Right renal pelvis (tissue), 4 donors: ENCODE measurements at places on chromosomes 16 and 17. TPM values are rescaled to one million over a fixed set of nuclear protein-coding genes. Genes with fewer than 3 reads are reported as not detected.

DNA sequence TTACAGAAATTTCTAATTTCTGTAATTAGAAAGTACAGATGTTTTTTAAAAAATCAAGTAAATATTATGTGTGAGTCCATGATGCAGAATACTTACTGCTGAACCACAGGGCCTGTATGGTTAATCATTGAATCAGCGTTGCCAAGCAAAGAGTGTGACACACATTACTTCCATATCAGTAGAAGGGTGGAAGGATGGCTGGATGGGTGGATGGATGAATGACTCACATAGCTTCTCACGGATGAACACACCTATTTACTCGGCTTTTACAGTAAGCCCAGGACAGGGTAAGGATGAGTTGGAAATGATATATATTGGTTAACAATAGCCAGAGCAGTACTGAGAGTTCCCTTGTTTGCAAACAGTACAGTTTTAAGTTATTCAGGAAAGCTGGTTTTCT lies 495.9 kb upstream of the RBFOX1 start:
- no peak for DNase-seq

- DNase-seq = no peak
Observed at GRCh38 chr17:14205992-14206461, 30.6 kb downstream of the CDRT15 start.

- DNase-seq = no peak
Observed at GRCh38 chr17:48455791-48456190, 25.8 kb upstream of the SKAP1 start.

DNA sequence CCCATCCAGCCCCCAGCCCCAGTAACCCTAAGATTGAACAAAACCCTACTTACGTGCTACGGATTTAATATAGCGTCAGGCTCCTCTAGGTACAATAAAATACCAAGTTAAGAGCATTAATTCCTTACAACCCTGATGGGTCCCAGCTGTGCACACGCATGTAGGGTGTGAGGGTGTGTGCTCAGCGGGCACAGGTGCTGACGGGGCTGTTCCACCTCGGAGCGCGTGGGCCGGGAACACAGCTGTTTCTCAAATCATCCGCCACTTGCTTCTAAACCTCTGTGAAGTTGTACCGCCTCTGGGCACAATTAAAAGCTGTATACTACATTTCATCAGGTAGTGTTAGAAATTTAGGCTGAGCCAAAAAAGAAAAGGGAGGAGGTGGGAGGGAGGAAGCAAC lies 478.6 kb downstream of the MAF start:
- no peak for DNase-seq

Gene CASKIN1
- 1.2 TPM for polyA plus RNA-seq

Gene AGRP
- polyA plus RNA-seq = 0.31 TPM

Gene GP1BA
- polyA plus RNA-seq = 1.4 TPM
